ENCODE measurements at places on chromosomes 12 and 14. TPM values are rescaled to one million over a fixed set of nuclear protein-coding genes. Genes with fewer than 3 reads are reported as not detected.

GRCh38 chr12:65501093-65501621 is 222.7 kb downstream of the MSRB3 start:
- H3K27ac ChIP-seq = peak overlapping the region; percentile 31
- H3K4me3 ChIP-seq = no peak overlapping the region
- H3K36me3 ChIP-seq = no peaks in the 10 kb centered on the region
- DNase-seq = peak; percentile 25

Gene ARMH4
- total RNA-seq = 10.8 TPM

GRCh38 chr12:55972042-55972441 is 1.8 kb upstream of the RAB5B start:
- peak overlapping the region; percentile 92 for H3K27ac ChIP-seq
- H3K36me3 ChIP-seq = no peaks in the 10 kb centered on the region
- peaks cover 23% of the 10 kb centered on the region for H3K4me1 ChIP-seq

DNA sequence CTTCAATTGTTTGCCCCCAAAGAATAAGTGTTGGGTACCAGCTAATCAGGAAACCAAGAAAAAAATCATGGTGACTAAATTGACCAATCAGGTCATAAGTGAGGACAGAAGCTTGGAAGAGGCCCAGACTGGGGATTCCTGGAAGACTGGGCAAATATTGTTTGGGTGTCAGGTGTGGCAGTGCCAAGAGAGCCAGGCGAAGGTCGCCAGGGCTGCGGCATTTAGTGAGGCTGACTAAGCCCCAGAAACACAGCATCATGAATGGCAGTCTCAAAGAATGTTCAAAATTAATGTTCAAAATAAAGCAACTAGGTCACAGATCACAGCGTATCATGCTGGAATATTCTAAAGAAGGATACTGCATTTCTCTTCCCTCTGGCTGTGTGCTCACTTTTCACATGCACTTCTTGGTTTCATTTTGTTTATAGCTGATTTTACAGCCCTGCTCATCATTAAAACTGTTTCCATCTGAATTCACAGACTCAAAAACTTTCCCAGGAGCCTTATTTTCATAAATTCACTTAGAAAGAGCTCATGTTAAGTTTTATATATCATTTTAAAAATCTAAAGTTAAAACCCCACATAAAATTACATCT is 85.3 kb upstream of the OVCH1 start:
- no peaks in the 10 kb centered on the region for H3K36me3 ChIP-seq
- H3K27me3 ChIP-seq = no peaks in the 10 kb centered on the region
- H3K4me1 ChIP-seq = peaks cover 43% of the 10 kb centered on the region
- peak overlapping the region; percentile 31 for H3K27ac ChIP-seq

Gene AICDA
- not detected for total RNA-seq

Gene SLC16A7
- 175 TPM for total RNA-seq

- no peaks in the 10 kb centered on the region for H3K27me3 ChIP-seq
- H3K36me3 ChIP-seq = no peaks in the 10 kb centered on the region
- H3K4me1 ChIP-seq = peaks cover 31% of the 10 kb centered on the region
- DNase-seq = no peak
Observed at GRCh38 chr14:59481871-59482540, 2.2 kb downstream of the L3HYPDH start.

- peaks cover 10% of the 10 kb centered on the region for H3K4me1 ChIP-seq
- no peak overlapping the region for H3K27ac ChIP-seq
- no peaks in the 10 kb centered on the region for H3K27me3 ChIP-seq
- H3K4me3 ChIP-seq = no peak overlapping the region
Observed at GRCh38 chr12:26727482-26728204, 105.4 kb downstream of the ITPR2 start.

GRCh38 chr14:49527221-49527620 is 59.0 kb downstream of the RPS29 start:
- no peaks in the 10 kb centered on the region for H3K4me1 ChIP-seq
- H3K27me3 ChIP-seq = no peaks in the 10 kb centered on the region
- DNase-seq = no peak
- no peak overlapping the region for H3K27ac ChIP-seq
- no peak overlapping the region for H3K4me3 ChIP-seq
- no peaks in the 10 kb centered on the region for H3K36me3 ChIP-seq

DNA sequence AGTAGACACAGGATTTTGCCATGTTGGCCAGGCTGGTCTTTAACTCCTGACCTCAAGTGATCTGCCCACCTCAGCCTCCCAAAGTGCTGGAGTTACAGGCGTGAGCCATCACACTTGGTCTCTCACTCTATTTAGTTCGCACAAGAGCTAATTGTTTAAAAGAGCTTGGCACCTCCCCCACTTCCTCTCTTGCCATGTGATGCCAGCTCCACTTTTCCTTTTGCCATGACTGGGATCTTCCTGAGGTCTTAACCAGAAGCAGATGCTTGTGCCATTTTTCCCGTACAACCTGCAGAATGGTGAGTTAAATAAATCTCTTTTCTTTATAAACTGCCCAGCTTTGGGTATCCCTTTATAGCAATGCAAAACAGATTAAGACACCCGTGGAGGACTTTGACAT is 200.1 kb upstream of the FRMD6 start:
- peaks cover 8% of the 10 kb centered on the region for H3K4me1 ChIP-seq
- H3K36me3 ChIP-seq = no peaks in the 10 kb centered on the region
- H3K27me3 ChIP-seq = no peaks in the 10 kb centered on the region
- DNase-seq = no peak

DNA sequence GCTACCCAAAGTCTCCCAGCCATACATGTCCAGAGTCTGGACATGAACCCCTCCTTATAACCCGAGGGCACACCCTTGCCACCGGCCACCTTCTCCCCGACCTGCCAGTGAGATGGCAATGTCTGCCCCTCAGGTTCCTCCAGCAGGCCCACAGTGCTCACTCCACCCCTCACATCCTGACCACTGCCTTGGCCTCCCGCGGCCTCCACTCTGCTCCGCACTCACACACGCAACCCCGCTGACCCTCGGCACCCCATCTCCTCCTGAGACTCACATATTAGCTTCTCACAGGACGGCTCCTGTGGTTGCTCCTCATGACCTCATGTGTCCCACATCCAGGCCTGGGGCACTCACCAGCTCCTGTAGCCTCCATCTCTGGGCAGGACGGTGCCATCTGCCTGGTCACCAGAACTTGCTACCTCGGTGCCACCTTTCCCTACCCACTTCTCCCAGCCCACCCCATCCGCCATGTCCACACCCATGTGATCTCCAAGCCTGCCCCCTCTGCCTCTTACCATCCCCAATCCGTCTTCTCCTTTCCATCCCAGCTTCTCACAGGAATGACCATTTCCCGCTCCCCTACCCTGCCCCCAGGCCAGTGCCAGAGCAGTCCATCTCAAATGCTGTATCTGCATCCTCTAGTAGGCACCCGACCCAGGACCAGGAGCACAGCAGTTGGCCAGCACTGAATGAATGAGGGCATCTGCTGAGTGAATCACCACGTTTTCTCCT is 198.6 kb upstream of the DIO3 start:
- no peak for DNase-seq
- no peak overlapping the region for H3K27ac ChIP-seq
- H3K4me3 ChIP-seq = no peak overlapping the region
- H3K4me1 ChIP-seq = peaks cover 5% of the 10 kb centered on the region
- no peaks in the 10 kb centered on the region for H3K36me3 ChIP-seq
- H3K27me3 ChIP-seq = no peaks in the 10 kb centered on the region

- peak overlapping the region; percentile 14 for H3K27ac ChIP-seq
- H3K4me1 ChIP-seq = peaks cover 4% of the 10 kb centered on the region
- no peaks in the 10 kb centered on the region for H3K36me3 ChIP-seq
- H3K27me3 ChIP-seq = no peaks in the 10 kb centered on the region
- DNase-seq = no peak
Observed at GRCh38 chr12:40011775-40012129, 94.1 kb downstream of the SLC2A13 start.

GRCh38 chr12:132103542-132104308 is 40.4 kb downstream of the DDX51 start:
- H3K27ac ChIP-seq = no peak overlapping the region
- no peaks in the 10 kb centered on the region for H3K4me1 ChIP-seq
- H3K36me3 ChIP-seq = peaks cover 13% of the 10 kb centered on the region
- no peak overlapping the region for H3K4me3 ChIP-seq
- no peaks in the 10 kb centered on the region for H3K27me3 ChIP-seq
- no peak for DNase-seq

Gene TPH2
- total RNA-seq = not detected

Gene NELL2
- total RNA-seq = 6.0 TPM

Gene TROAP
- total RNA-seq = 0.27 TPM

Gene AQP5
- total RNA-seq = 0.42 TPM

- no peak overlapping the region for H3K27ac ChIP-seq
- H3K4me3 ChIP-seq = no peak overlapping the region
- H3K36me3 ChIP-seq = no peaks in the 10 kb centered on the region
- no peaks in the 10 kb centered on the region for H3K27me3 ChIP-seq
- DNase-seq = no peak
- no peaks in the 10 kb centered on the region for H3K4me1 ChIP-seq
Observed at GRCh38 chr14:78248501-78249090, 78.4 kb downstream of the NRXN3 start.

Gene NYNRIN
- 9.5 TPM for total RNA-seq

Gene FOXA1
- total RNA-seq = not detected

DNA sequence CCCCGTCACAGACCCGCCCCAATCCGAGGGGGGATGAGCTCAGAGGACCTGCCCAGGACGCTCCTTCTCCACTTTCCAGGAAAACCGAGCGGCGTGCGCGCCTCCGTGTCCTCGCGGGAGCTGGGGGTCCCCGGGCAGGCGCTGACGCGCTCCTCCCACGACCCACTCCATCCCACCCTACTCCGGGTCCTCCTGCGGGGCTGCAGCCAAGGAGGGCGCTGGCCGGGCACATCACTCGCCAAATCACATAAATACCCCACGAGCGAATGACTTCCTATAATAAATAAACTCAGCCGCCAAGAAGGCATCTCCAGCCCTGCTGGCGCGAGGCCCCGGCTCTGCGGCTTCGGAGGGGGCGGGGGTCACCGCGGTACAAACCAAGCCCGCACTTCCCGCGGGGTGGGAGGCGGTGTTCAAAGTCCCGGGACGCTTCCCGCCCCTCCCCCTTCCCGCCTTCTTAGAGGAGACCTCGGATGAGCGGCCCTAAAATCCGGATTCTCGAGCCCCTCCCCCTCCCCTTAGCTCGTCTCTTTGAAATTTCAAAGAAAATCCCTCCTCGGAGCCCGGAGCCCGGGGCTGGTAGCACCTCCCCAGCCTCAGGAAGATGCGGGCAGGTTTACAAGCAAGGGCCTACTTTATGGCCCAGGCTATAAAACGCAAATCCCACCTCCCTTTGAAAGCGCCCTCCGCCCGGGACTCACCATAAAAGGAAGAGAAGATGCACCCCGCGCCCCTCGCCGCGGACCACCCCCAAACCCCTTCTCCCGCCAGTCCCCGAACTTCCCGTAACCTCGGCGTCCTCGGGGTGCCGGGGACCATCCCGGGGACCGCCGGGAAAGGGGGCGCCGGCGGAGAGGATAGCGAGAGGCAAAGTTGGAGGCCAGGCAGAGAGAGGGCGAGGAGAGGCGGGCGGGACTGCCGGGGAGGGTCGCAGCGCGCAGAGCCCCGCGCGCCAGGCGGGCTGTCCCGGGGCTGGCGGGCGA is 712 bp upstream of the FZD10 start:
- no peak for DNase-seq
- no peak overlapping the region for H3K27ac ChIP-seq
- H3K27me3 ChIP-seq = no peaks in the 10 kb centered on the region
- H3K4me3 ChIP-seq = peak overlapping the region; percentile 63
- H3K4me1 ChIP-seq = peaks cover 29% of the 10 kb centered on the region

DNA sequence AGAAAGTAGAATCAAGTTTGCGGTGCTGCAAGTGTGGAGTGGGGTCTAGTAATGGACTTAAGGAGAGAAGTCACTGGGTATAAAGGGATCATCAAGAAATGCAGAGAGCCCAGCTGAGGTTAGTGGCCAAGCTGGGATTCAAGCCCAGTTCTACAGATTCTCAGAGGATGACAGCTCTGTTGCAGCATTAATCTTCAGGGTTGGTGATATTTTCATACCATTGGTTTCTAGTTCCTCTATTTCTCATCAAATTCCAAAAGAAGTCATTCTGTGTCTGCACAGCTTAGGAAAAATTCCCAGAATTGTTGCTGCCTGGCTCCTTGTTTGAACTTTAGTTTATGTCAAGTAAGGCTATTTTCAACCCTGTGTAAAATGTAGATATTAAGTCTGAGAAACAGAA is 169.5 kb upstream of the NTF3 start:
- H3K4me1 ChIP-seq = no peaks in the 10 kb centered on the region
- no peaks in the 10 kb centered on the region for H3K36me3 ChIP-seq
- DNase-seq = no peak
- H3K4me3 ChIP-seq = no peak overlapping the region
- H3K27me3 ChIP-seq = no peaks in the 10 kb centered on the region

- no peak for DNase-seq
- H3K27me3 ChIP-seq = no peaks in the 10 kb centered on the region
- no peaks in the 10 kb centered on the region for H3K36me3 ChIP-seq
Observed at GRCh38 chr14:78566859-78567172, 396.6 kb downstream of the NRXN3 start.

- no peak for DNase-seq
- no peaks in the 10 kb centered on the region for H3K27me3 ChIP-seq
- no peak overlapping the region for H3K4me3 ChIP-seq
- H3K36me3 ChIP-seq = peaks cover 20% of the 10 kb centered on the region
Observed at GRCh38 chr12:53414756-53415417, 8.8 kb upstream of the AMHR2 start.

Gene RBP5
- total RNA-seq = not detected

DNA sequence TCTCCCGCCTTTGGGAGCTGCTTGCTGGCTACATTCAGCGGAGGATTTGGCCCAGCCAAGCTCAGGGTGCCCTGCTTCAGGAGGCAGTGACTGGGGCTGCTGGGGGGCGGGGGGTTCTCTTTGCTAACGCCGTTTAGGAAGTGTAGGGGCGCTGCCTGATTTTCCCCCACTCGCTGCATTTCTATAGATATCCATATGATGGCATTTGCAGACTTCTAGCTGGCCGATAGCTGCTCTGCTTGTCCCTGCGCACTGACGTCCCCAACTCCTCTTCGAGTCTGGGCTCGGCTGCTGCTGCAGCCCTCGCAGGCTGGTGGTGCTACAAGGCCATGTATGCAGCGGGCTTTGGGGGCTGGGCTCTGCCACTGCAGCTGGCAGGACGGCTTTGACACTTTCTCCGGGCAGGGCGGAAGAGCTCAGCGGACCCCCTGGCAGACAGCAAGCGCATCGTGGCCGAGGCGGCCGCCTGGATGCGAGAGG is 3.1 kb downstream of the LRFN5 start:
- peak overlapping the region; percentile 48 for H3K4me3 ChIP-seq
- no peaks in the 10 kb centered on the region for H3K36me3 ChIP-seq
- no peak overlapping the region for H3K27ac ChIP-seq
- H3K4me1 ChIP-seq = peaks cover 10% of the 10 kb centered on the region
- DNase-seq = no peak
- H3K27me3 ChIP-seq = peaks cover 6% of the 10 kb centered on the region

All from thoracic aorta (tissue), 2 donors.